ENCODE measurements at places on chromosomes 2 and 18.

DNA sequence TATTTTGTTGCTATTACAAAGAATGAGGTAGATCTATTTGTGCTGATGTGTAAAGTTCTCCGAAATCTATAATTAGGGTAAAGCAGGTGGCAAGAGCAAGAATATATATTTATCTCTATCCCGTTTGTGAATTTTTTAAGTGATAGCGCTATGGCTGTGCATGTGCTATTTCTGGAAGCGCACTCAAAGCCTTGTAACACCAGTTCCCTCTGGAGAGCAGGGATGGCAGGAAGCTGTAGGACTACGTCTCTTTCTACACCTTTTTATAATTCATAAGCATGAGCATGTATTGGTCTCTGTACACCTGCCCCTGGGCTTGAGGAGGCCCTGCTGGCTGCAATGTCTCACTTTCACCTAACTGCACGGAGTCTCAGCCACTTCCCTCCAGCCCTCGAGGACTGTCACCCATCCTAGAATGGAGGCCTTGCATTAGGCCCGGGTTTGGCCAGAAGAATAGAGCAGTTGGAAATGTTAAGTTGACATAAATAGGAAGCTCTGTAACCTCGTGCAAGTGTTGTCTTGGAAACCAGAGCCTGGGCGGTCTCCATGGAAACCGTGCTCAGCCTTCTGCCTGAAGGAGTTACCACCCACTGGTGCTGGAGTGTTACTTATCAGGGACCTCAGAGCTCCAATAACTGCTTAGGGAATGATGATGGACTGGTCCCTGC is 20.9 kb downstream of the ITM2C start:
- ATAC-seq, result no peak
- H3K4me1 ChIP-seq, result no peaks in the 10 kb centered on the region
- no peaks in the 10 kb centered on the region for H3K27me3 ChIP-seq
- H3K27ac ChIP-seq, result no peak overlapping the region
- H3K36me3 ChIP-seq, result no peaks in the 10 kb centered on the region

DNA sequence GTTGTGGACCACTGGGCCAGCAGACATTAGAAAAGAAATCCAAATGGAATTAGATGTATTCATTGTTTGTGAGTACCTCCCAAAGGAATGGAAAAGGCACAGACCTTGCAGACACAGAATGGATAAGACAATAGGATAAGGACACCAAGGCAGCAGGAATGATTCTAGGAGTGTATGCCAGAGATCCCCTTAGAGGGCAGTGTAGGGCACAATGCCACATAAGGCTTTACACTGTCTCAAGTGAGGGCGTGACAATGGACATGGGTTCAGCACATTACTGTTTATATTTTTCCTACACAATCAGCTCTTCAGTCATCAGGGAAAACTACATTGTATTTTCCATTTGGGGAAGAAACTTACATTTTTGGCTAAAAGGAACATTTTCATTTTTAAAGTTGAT is 250.9 kb downstream of the PTH2R start:
- H3K36me3 ChIP-seq, result no peaks in the 10 kb centered on the region
- H3K27ac ChIP-seq, result no peak overlapping the region
- H3K27me3 ChIP-seq, result no peaks in the 10 kb centered on the region
- no peaks in the 10 kb centered on the region for H3K4me1 ChIP-seq

DNA sequence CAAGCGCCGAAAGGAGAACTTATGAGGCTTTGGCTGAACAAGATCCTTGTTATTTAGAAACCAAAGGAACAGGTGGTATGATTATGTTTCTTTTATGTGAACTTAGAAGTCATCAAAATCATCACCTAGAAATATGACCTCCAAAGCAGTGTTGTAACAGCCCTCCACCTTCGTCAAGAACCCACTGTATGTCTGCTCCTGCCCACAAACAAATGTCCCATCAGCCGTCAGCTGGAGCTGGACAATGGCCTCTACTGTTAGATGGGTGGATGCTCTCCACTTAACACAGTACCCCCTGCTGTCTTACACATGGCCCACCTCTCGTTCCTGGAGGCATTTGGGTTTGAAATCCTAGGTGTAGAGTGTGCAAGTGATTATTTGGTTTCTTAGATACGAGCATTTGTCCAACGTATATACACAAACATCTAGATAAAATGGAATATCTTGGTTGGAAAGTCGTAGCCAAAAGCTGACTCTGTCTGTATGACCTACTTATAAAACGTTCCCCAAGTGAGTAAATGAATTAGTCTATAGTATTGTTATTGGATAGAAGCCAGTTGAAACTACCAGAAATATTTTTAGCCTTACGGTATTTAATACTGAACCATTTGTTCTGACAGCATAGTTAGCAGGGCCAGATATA is 113.0 kb downstream of the CRIM1 start:
- no peaks in the 10 kb centered on the region for H3K27me3 ChIP-seq
- H3K4me1 ChIP-seq, result peaks cover 38% of the 10 kb centered on the region
- peak overlapping the region; percentile 53 for H3K27ac ChIP-seq
- no peak overlapping the region for H3K4me3 ChIP-seq
- H3K36me3 ChIP-seq, result no peaks in the 10 kb centered on the region

GRCh38 chr2:39403311-39403710 is 33.8 kb downstream of the MAP4K3 start:
- no peak overlapping the region for H3K4me3 ChIP-seq
- peaks cover 5% of the 10 kb centered on the region for H3K4me1 ChIP-seq
- H3K36me3 ChIP-seq, result no peaks in the 10 kb centered on the region

DNA sequence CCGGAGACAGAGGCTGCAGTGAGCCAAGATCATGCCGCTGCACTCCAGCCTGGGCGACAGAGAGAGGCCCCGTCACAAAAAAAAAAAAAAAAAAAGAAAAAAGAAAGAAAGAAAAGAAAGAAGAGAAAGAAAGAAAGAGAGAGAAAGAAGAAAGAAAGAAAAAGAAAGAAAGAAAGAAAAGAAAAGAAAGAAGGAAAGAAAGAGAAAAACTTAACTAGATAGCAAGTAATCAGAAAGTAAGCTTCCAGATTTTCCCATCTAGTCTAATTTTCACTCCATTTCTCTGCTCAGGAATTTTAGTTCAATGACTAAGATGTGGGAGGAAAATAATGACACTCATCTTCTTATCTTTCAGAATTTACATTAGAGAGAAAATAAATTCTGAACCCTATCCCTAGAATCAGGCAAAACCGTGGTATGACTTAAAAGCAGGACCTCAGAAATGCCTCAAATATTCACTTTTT is 2.4 kb downstream of the GFPT1 start:
- no peaks in the 10 kb centered on the region for H3K27me3 ChIP-seq
- H3K4me1 ChIP-seq, result no peaks in the 10 kb centered on the region
- no peak overlapping the region for H3K27ac ChIP-seq
- ATAC-seq, result no peak
- no peaks in the 10 kb centered on the region for H3K36me3 ChIP-seq

GRCh38 chr2:230671117-230671516 is 41.5 kb upstream of the CAB39 start:
- no peak overlapping the region for H3K4me3 ChIP-seq
- no peaks in the 10 kb centered on the region for H3K27me3 ChIP-seq
- H3K27ac ChIP-seq, result no peak overlapping the region
